ENCODE measurements at places on chromosomes 11 and 22.

DNA sequence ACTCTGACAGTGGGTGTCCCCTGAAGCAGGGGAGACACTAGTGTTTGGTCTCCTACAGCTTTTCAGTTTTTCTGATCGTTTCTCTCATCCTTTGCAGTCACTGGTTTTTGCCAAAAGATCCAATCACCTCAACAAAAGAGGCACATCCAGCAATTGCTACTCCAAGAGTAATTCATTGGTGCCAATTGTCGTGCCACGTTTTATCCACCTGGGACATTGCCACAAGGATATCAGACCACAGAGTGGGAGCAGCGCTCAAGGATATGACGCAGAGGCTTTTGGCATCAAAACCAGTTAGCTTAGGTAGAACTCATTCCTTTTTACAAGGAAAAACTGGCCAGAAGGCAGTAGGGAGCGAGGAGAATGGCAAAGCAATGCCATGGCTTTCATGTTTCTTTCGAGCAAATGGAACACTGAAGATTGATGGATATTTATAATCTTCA, 40.9 kb upstream of the BLID start:
- DNase-seq = peak; percentile 73

- DNase-seq = no peak
These were observed 14.9 kb upstream of the ME3 start for GRCh38 chr11:86687185-86687778.

DNA sequence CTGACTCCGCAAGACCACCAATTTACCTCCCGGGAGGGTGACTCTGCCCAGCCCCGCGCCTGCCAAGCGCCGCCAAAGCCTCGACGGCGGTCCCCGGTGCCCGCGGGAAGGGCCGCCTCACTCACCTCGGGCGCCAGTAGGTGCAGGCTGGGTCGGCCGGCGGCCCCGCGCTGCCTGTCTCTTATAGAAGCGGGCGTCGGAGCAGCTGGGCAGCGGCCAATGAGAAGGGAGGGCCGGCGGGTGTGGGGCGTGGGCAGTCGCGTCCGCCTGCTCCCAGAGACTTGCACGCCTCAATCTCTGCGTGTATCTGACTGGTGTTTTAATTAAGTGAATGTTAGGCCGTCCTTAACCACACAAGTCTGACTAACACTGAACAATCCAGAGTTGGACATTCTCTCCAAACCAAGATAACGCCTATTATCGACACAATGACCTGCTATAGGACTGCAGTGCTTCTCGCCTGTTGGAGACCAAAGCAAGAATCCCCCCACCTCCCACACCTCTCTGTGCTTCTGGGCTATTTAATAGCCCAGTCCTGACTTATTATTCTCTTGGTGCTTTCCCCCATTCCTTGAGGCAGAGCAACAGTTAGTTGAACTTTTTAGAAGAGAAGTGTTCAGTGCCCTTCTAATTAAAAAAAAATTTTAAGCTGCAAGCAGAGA, at the start of gene TPH1:
TSS of gene TPH1 (minus strand) at position 154 of the 662 bp plus-strand sequence. CDS start 5,507 bp downstream, outside the sequence.
- DNase-seq = peak; percentile 95

- no peak for DNase-seq
These were observed 9.2 kb downstream of the BAD start for GRCh38 chr11:64275031-64275800.

DNA sequence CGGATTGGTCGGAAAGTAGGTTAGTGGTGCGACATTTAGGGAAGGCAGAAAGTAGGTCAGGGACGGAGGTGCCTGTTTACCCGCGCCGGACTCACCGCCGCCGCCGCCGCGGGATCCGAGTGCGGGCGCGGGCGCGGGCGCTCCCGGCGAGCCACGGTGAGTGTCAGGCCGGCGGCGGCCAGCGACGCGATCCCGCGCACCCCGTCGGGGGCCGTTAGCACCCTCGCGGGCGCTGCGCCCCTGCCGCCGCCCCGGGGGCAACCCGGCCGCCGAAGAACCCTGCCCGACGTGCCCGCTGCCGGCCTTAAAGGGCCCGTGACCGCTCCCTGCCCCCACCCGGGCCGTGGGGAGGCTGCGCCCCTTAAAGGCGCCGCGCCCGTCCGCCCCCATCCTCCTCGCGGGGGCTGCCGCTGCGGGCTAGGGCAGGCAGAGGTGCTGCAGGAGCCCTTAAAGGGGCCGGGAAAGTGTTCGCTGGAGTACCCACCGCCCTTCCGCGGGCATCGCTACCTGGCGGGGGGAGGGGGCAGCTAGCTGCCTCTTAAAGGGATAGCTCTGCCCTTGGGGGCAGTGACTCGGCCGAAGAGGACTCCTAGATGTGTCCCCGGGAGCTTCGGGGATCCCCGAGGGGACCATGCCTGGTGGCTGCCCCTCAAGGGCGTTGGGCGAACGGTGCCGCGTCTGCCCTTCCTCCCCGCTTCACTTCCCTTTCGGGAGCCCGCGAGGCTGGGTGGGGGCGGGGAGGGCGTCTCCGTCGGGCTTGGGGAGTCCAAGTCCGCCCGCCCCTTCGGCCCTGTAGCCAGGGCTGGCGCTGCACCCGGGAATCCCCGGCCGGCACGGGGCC, at the start of gene BMAL1:
TSS of gene BMAL1 (plus strand) at position 23 of the 841 bp plus-strand sequence. CDS start 76,519 bp downstream, outside the sequence.
- DNase-seq = peak; percentile 80

DNA sequence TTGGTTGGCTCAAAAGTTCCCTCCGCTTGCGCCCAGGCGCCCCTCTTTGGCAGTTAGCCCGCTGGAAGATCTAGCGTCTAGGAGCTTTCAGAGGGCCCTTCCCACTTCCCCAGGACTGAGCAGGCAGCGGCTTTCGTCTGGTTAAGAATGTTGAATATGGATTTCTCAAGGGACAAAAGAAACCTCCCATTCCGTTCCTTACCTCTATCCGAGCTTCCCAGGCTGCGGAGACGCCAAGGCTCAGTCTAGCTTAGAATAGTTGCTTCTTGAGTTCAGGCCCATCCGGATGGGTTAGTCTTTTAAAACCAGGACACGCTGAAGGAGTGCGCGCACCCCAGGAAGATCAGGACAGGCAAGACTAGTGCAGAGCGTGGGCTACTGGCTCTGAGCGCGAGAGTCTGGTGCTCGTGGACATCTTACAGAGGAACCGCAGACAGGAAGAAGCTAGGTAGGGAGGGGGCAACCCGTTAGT, 1.6 kb downstream of the NELL1 start:
- DNase-seq = peak; percentile 88

GRCh38 chr22:33302049-33302545, 243.9 kb upstream of the SYN3 start:
- peak; percentile 44 for DNase-seq

- no peak for DNase-seq
These were observed 5.9 kb downstream of the RPS6KA4 start for GRCh38 chr11:64364911-64365310.

GRCh38 chr11:12539572-12539971, 134.6 kb upstream of the TEAD1 start:
- no peak for DNase-seq

- no peak for DNase-seq
These were observed 10.3 kb upstream of the IL2RB start for GRCh38 chr22:37160027-37160426.

- no peak for DNase-seq
These were observed 22.5 kb downstream of the TRIM29 start for GRCh38 chr11:120115272-120116000.

DNA sequence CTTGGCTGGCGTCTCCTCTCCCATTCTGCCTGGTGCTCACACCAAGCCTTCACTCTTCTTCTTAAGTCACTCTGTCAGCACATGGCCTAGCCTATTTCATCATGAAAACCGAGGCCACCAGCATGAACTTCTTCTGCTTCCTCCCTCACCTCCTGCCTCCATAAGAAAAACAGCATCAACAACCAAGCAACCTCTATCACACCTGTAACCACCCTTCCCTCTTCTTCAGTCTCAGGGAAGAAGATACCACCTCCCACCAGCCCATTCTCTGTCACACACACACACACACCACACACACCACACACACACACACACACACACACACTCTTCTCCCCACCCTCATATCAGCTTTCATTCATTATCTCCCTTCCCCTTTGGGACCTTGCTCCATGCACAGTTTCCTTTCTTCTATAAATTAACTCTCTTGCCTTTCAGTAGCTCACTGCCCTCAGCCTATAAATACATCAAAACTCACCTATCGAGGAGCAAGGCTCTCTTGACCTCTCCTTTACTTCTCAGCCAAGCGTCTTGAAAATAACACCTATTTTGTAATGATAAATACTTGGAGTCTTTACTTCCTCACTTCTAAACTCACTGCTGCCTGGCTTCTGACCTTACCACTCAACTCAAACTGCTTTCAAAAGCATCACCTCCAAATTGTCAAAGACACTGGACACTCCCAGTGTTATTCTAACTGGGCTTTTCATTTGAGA, 36.6 kb downstream of the SC5D start:
- no peak for DNase-seq

DNA sequence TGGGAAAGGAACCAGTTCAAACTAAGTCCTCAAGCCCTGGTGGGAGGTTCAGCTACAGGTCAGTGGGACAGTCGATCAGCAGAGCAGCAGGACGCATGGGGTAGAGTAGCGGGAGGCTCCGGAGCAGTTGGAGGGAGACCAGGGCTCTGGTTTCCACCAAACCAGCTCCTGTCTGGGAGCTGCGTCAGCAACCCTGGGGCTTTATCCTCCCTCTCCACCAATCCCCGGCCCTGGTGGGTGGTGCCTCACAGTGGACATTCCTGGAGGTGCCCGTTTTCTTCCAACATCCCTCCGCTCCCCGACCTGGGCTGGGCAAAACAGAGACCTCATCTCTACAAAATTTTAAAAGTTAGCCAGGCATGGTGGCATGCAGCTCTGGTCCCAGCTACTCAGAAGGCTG, 32.4 kb downstream of the ZNF195 start:
- DNase-seq = no peak

DNA sequence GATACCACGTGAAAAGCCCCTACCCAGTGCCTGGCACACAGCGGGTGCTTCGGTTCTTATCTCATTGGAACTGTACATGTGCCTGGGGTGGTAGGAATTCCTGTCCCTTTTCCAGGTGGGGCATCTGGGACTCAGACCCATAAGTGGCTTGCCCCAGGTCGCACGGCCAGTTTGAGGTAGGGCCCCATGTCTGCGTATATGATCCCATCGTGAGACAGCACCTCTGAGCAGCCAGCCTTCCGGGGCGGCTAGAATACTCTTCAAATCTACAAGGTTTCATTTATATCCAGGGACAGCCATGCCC, 33.5 kb upstream of the SMIM38 start:
- DNase-seq = no peak

- DNase-seq = peak; percentile 74
These were observed 26.3 kb upstream of the ALDH3B2 start for GRCh38 chr11:67700548-67701262.

DNA sequence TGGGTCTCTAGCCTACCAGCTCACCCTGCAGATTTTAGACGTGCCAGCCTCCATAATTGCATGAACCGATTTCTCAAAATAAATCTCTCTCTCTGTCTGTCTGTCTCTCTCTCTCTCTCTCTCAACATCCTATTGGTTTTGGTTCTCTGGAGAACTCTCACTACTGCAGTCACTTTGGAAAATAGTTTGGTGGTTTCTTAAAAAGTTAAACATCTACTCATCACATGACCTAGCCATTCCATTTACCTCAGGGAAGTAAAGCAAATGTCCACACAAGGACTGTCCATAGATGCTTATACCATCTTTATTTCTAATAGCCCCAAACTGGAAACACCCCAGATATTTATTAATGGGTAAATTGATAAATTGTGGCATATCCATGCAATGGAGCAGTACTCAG, 119.5 kb downstream of the SNX19 start:
- no peak for DNase-seq

GRCh38 chr22:49535527-49536125, 292.0 kb downstream of the BRD1 start:
- DNase-seq = no peak

DNA sequence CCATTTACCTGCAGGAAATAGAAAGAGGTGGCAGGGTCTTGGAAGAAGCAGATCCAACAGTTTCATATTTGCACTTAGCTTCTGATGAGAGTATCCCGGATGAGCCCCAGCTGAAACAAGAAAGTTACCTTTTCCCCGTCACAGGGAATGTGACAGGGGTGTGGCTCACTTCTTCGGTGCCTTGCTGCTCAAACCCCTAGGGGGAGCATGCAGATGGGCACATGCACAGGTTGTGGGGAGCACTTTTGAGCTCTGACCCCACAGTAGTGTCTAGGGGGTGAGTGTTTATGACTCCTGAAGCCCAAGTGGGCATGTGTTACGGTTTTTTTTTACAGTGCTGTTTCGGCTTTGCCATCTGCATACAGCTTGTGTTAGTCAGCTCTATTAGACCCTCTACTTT, 1221.0 kb downstream of the JRKL start:
- no peak for DNase-seq

DNA sequence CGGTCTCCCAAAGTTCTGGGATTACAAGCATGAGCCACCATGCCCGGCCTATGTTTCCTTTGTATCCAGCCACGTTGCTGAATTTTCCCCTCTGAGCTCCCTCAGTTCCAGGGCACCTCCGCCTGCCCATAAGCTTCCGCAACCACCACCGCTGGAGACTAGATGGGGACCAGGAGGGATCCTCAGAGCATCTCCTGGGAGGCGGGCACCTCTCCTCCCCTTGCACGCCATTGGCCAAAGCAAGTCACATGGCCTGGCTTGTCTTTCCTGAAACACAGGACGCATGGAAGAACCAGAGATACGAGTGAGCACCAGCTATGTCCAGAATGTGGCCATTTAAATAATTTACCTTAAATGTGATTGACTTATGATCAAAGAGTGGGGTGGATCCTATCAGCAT, 388.3 kb downstream of the BRD1 start:
- no peak for DNase-seq

GRCh38 chr11:46900091-46900746, 18.1 kb downstream of the LRP4 start:
- no peak for DNase-seq
